ENCODE measurements at places on chromosomes 7 and 10.

DNA sequence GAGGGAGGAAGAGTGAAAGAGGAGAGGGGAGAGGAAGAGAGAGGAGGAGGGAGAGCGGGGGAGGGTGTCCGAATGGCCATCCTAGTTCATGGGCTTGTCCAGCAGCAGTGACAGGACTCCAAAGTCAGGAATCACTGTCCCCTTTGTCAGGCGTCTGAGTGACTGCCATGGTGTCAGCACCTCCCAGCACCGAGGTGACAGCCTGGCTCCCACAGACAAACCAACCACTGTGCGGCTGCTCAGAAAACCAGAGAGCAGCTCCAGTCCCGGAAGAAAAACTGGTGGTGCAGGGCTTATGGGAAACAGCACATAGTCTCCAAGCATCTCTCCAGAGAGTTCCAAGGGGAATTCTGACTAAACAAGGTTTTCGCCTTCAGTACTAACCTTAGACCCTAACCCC lies 18.9 kb upstream of the FGFR2 start:
- DNase-seq = no peak

GRCh38 chr10:96238646-96239623 lies 32.4 kb downstream of the BLNK start:
- DNase-seq = no peak

DNA sequence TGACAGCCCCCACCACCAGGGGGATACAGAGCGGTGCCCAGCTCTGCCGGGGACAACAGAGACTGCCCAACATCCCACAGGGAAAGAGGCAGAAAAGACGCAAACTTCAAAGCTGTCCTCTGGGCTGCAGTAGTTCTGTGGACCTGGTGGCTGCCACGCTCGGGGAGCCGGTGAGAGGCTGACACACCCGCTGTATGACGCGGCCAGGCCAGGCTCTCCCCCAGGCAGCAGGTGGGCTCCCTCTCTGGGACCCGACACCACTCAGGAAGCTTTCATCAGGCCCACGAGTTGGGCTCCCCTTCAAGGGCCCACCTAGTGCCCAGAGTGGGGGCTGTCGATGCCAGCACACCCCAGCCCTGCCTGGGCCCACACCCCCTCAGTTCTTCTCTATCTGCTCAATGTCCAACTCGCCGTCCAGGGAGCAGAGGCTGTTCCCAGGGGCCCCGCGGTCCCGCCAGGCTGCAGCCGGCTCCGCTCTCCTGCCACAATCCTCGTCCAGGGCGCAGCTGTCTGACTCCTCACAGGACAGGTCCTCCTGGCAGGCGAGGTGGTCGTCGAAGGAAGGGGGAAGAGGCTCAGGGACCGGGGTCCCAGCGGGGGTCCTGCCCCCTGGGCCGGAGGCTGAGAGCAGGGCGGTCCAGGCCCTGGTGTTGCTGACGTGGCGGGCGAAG lies 121.2 kb downstream of the FAM53B start:
- DNase-seq = no peak

GRCh38 chr7:155481764-155482163 lies 23.8 kb downstream of the EN2 start:
- no peak for DNase-seq

DNA sequence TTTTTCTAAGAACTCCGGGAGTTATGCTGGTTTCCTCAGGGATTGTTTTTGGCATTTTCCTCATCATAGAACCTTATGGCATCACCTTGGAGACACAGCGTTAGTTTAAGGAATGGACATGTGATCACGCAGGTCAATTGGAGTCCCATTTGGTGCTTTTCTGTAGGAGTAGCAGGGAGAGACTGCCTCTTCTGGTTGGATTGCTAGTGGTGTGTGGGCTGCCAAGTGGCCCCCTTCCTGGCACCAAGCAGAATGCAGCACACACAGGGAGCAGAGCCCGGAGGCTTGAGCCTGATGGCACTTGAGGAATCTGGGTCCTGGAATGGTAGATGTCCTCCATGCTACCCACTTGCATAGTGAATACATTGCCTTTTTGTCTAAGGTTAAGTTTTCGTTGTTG lies 57.9 kb downstream of the SDK1 start:
- DNase-seq = no peak

- peak; percentile 28 for DNase-seq
Observed at GRCh38 chr7:127769696-127770400, 117.9 kb downstream of the SND1 start.

GRCh38 chr7:24802300-24802699 lies 45.0 kb upstream of the GSDME start:
- no peak for DNase-seq

DNA sequence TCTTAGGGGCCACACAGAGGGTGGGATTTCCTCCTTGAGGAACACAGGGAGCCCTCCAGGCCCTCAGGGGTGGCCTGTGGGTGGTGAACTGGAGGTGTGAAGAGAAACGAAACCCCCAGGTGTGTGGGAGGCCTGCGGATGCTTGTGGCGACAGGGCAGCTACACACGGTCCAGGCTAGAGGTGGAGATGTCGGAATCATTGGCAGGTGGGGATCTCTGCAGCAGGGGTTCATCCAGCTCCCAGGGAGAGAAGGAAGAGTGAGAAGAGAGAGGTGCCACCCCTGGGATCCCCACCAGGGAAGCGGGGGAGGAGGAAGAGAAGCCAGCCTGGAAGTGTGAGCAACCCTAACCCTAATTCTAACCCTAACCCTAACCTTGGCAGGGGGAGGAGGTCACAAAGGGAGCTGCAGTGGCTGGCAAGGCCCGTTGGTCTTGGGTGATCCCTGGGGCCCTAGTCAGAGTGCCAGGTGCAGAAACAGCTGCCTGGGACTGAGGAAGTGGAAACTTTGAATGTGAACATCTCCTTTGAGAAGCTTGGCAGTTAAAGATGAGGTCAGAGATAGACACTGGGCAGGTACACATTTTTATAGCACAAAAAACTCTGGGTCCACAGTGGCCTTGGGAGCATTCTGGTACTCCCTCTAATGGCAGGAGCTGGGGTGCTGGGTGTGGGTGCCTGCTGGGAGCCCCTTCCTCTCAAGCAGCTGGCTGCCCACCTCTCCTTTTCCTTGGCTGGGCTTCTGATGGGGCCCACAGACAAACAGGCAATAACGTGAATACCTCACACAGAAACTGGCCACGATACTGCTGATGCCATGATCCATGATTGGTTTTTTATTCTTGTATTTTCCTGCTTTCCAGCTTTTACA lies 6.8 kb upstream of the AEBP1 start:
- no peak for DNase-seq

GRCh38 chr10:23422003-23422411 lies 16.9 kb upstream of the OTUD1 start:
- DNase-seq = no peak

GRCh38 chr7:137741443-137741842 lies 105.3 kb downstream of the DGKI start:
- DNase-seq = no peak

GRCh38 chr10:114713525-114714090 lies 55.5 kb upstream of the ABLIM1 start:
- no peak for DNase-seq

GRCh38 chr7:83872501-83872900 lies 223.6 kb upstream of the SEMA3E start:
- no peak for DNase-seq

GRCh38 chr7:151825721-151826120 lies 51.2 kb downstream of the PRKAG2 start:
- no peak for DNase-seq

DNA sequence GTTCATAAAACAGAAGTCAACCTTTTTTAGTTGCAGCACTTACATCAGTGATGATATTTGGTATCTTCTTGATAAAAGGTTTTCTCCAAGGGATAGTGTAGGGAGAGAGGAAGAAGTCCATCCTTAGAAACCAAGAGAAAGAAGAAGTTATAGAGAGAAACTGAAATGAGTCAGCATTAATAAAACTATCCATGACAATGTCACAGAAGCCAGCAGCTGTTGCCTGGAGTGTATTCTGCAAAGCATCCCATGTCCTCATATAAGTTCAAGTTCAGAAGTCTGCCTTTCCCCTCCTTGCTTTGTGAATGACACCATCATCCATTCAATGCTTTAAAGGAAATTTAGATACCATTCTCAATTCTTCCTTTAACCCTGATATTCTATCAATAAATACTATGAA lies 14.4 kb upstream of the COL1A2 start:
- no peak for DNase-seq

- peak; percentile 87 for DNase-seq
Observed at GRCh38 chr10:24958091-24958720, 5.8 kb upstream of the PRTFDC1 start.

- no peak for DNase-seq
Observed at GRCh38 chr10:71573562-71574518, 145.7 kb downstream of the C10orf105 start.

GRCh38 chr7:80334196-80334595 lies 177.7 kb downstream of the GNAT3 start:
- no peak for DNase-seq

DNA sequence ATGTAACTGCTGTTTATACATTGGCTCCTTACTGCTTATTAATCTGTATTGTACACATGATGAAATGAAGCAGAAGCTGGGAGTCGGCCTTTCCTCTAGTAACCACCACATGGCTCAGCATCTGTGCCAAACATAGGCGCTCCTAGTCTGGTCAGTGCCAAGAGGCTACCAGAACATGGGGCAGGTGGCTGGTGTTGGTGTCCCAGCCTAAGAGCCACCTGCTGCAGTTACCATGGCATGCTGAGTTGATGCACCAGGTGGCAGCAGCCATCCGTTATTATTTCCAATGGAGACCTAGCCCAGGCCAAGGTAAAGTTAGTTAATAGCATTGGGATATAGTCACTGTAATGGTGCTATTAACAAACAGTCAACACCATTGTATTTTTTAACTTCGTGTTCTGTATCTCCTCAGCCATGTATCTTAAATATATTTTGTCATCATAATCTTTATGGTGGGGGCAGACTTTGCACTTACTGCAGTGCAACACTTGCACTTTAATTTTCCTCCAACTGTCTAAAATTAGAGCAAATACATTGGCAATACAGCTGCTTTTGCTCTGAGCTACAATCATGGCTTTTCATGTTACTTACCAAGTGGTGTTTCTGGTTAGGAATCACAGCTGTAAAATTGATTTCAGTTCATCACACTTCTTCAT lies 33.1 kb downstream of the HBP1 start:
- DNase-seq = peak; percentile 27

GRCh38 chr7:36198854-36199266 lies 45.8 kb downstream of the EEPD1 start:
- DNase-seq = peak; percentile 57

- peak; percentile 53 for DNase-seq
Observed at GRCh38 chr10:62373995-62374861, at the start of gene ZNF365. Gene ZNF365 (plus strand): TSS chr10:62374369. CDS start chr10:62376194, 1,825 bp downstream.

DNA sequence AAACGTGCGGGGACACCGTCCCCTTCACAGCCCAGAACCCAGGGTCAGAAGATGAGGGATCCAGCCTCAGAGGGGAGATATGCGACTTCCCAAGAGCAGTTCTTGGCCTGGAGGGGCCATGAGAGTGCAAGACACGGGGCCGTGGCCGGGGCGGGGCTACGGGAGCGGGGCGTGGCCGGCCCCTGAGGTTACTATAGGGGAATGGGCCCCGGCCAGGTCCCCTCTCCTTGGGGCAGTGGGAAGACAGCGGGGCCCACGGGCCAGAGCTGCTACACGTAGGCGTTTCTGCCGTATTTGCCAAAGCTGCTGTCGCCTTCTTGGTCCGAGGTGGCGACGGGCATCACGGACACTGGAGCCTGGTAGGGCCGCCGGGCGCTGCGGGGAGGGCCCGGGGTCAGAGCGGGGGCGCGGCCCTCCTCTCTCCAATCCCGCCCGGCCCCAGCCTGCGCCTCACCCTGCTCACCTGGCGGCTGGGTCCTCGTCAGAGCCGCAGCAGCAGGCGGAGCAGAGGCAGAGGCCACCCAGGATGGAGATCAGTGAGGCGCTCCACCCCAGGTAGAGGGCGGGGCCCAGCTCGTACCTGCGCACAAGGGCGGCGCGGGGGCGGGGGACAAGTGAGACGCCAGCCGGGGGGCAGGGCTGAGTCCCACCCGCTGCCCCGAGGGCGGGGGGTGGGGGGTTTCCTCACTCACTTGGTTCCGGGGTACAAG lies 5.3 kb downstream of the CLDN15 start:
- no peak for DNase-seq

DNA sequence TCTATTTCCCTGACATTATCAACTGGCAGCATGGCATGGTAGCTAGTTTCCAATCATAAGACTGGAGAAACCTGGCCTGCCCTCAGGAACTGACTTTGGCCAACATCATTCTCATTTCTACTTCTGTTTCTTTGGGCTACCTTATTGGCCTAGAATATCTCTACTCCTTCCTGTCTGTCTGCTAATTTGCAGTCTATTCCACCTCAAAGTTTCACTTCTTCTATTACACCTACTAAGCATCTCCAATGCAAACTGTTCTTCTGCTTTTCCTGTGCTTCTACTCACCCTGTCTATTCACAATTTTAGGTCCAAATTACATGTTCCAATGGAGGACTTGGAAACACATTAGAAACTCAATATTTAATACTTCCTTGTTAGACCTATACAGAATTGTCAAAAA lies 65.6 kb downstream of the ZNF503 start:
- no peak for DNase-seq

- DNase-seq = no peak
Observed at GRCh38 chr7:96244992-96245292, 77.0 kb downstream of the SLC25A13 start.

- DNase-seq = no peak
Observed at GRCh38 chr10:1942478-1942877, 205.2 kb upstream of the ADARB2 start.

GRCh38 chr7:32045228-32045627 lies 25.0 kb downstream of the PDE1C start:
- DNase-seq = no peak

DNA sequence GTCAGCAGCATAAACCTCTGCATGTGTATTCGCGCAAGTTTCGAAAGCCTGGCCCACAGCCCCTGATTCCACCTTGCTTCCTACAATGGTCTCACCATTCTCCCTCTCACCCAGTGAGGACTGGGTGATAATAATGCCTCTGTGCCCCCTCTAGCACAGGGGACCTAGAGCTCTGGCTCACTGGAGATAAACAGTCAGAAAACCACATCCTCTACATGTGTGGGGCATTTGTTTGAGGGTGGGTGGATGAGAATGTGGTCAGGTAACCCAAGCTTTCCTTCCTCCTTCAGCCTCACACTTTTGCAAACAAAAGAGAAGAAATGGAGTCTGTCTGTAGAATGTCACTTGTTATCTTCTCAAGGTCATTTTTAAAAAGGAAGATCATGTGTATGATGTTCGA lies 373.5 kb downstream of the KCNMA1 start:
- DNase-seq = peak; percentile 83

DNA sequence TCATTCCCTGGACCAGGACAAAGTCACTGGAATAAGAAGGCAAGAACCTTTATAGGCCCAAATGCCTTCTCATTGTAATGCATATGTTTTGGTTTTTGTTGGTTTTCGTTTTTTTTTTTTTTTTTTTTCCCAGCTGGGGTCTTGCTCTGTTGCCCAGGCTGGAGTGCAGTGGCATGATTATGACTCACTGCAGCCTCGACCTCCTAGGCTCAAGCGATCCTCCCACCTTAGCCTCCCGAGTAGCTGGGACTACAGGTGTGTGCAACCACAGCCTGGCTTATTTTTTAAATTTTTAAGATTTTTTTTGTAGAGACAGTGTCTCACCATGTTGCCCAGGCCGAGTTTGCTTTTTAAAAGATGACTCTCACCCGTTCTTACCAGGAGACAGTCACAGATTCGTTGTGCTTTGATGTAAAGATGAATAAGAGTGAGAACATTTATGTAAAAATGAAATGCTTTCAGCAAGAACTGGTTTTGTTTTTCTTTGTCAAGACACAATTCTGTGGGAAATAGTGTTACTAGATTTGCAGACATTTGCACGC lies 7.6 kb downstream of the IQCE start:
- DNase-seq = no peak
